ENCODE measurements at places on chromosomes 16 and 17.

GRCh38 chr16:79294568-79294967 is 306.0 kb downstream of the MAF start:
- DNase-seq, result no peak

DNA sequence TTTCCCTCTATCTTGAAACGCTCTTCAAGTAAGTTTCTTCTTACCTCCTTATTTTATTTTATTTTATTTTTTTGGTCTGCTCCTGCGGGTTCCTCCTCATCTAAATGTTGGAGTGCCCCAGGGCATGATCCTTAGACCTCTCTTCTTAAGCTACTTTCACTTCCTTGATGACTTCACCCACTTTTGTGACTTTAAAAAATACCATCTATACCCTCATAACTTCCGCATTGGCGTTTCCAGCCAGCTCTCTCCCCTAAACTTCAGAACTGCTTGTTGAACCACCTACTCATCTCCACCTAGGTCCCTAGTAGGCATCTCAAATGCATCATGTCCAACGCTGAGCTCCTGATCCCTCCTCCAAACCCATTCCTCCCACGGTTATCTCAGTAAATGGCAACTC is 51.4 kb upstream of the NFAT5 start:
- no peak for DNase-seq

- no peak for DNase-seq
Measured at GRCh38 chr17:44867841-44868240, 20.2 kb downstream of the HIGD1B start.

DNA sequence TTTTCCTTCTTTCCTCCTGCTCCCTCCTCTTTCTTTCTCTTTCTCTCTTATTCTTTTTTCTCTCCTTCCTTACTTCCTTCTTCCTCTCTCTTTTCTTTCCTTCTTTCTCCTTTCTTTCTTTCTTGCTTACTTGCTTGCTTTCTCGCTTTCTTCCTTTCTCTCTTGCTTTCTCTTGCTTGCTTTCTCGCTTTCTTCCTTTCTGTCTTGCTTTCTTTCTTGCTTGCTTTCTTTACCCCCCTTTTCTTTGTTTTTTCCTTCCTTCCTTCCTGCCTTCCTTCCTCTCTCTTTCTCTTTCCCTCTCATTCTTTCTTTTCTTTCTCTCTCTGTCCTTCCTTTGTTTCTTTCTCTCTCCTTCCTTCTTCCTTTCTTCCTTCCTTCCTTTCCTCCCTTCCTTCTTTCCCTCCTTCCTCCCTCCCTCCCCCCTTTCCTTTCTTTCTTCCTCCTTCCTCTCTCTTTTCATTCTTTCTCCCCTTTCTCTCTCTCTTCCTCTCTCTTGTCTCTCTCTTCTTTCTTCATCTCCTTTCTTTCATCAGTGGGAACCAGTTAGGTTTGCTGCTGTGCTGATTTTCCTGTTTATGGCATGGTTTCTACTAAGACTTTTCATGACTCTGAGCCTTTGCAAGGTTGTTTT is 142.9 kb upstream of the CACNG3 start:
- DNase-seq, result no peak

DNA sequence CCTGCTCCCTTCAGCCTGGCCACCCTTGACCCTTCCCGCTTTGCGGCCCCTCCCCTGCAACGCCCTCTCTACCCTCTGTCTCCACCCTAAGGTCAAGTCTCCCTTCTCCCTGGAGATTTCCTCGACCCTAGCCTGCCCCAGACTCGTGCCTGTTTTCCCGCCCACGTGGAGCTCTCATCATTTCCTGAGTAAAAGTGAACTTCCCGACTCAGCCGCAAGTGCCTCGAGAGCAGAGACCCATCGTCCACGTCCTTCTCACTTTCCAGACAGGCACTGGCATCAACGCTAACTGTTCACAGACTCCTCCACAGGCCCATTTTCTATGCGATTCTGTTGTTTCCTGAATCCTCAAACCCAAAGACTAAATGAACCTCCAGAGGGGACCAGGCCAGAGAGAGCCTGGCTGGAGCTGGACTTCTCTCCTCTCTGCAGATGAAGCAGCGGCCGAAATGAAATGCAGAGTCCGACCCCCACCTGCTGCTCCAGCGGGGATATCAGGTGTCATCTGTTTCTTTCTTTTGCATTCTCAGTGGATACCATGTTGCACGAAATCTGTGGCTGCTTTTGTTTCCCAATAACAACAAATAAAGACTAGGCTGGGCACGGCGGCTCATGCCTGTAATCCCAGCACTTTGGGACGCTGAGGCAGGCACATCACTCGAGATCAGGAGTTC is 52.5 kb downstream of the RTN4RL1 start:
- DNase-seq, result no peak

- no peak for DNase-seq
Measured at GRCh38 chr17:79160980-79161636, 86.5 kb downstream of the ENGASE start.

DNA sequence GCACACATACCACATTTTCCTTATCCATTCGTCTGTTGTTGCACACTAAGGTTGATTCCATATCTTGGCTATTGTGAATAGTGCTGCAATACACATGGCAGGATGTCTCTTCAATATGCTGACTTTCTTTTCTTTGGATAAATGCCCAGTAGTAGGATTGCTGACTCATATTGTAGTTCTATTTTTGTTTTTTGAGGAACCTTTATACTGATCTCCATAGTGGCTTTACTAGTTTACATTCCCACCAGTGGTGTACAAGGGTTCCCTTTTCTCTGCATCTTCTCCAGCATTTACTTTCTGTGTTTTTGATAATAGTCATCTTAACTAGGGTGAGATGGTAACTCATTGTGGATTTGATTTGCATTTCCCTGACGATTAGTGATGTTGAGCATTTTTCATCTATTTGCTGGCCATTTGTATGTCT is 118.1 kb downstream of the STXBP4 start:
- DNase-seq, result no peak

DNA sequence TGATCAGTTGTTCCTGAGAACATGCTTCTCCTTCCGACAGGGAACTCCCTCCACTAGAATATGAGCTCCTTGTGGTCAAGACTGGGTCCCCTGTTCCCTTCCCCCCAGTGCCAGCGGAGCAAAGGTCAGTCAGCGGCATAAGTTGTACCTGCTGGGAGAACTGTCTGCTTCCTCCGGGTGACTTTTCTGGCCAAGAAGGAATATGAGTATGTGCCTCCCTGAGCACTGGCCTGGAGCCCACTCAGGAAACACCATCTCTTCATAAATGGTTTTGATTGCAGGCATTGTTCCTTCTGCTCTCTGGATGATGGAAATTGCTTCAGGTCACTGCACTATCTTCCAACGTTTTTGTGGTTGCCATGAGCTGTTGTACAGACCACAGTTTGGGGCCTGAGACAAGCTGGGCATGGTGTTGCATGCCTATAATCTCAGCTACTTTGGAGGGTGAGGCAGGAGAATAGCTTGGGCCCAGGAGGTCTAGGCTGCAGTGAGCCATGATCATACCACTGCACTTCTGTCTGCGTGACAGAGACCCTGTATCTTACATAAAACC is 2.9 kb upstream of the P4HB start:
- DNase-seq, result no peak

DNA sequence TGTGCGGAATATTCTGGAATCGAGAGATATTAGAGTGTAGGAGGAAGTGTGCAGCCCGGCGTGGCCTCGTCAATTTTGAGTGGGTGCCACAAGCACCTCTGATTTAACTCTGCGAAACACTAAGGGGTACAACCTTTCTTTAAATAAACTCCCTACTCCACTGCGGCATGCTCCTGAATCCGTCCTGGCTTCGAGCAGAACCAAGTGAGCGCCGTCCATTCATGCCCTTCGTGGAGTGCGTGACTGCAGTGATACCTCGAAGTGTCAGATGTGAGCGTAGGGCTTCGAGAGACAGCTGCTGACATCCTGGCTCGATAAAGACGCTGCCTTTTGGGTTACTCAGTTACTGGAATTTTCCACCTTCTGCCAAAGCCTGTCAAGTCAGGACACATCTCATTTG is 128.8 kb downstream of the FOXL1 start:
- no peak for DNase-seq

DNA sequence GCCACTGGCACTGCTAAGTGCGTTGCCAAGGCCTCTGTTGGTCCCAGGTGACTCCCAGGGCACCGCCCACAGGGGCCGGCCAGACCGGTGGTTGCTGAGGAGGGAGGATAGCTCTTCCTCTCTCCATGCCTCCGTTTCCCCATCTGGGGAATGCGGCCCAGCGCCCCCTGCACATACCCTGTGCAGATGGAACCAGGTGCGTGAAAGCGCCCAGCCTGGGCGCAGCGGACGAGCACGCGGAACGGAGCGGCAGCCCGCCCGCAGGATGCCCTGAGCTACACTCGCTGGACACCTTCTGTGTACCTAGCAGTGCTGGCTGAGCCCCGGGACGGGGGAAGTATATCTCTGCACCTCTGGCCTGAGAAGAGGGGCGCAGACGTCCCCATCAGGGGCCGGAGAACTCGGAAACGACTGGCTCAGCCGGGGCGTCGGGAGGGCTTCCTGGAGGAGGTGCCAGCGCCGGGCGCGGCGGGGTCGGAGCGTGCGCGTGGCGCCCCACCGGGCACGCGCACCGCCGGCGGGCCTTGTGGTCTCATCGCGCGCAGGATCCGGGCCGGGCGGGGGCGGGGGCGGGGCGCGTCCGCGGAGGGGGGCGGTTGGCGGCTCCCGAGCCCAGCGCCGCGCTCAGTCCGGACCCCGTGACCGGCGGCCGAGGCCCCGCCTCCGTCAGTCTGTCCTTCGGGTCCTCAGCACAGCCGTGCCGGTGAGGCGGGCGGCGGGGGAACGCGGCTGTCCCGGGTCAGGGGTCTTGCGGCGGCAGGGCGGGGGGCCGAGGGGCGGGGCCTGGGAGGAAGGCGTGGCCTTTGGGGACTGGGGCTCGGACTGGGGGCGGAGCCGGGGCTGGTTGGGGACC is at the start of the genes CCDC78 and HAGHL:
CCDC78 (minus strand) TSS at position 6 of the 853 bp plus-strand sequence. CDS start 76 bp downstream, outside the sequence.
HAGHL (plus strand) TSS at position 669 of the 853 bp plus-strand sequence. CDS start 404 bp downstream, outside the sequence.
- peak; percentile 48 for DNase-seq

GRCh38 chr16:84136331-84137125 is 8.4 kb downstream of the HSDL1 start:
- DNase-seq, result no peak

DNA sequence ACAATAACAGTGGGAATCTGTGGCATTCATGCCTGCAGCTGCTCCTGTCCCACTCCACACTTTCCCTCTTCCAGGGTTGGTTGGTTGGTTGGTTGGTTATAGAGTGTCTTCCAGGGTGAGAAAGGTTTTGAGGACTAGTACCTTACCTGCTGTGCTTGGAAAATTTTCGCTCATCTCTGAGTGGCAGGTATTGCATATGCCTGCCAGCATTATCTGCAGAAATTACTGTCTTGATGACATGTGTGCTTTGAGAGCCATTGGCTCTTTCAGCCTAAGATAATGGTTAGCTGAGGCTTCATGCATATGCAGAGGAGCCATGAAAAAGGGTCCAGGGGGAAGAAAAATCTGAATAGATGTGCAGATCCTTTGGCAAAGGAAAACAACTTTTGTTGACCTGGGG is 131.8 kb downstream of the BCAS3 start:
- no peak for DNase-seq

DNA sequence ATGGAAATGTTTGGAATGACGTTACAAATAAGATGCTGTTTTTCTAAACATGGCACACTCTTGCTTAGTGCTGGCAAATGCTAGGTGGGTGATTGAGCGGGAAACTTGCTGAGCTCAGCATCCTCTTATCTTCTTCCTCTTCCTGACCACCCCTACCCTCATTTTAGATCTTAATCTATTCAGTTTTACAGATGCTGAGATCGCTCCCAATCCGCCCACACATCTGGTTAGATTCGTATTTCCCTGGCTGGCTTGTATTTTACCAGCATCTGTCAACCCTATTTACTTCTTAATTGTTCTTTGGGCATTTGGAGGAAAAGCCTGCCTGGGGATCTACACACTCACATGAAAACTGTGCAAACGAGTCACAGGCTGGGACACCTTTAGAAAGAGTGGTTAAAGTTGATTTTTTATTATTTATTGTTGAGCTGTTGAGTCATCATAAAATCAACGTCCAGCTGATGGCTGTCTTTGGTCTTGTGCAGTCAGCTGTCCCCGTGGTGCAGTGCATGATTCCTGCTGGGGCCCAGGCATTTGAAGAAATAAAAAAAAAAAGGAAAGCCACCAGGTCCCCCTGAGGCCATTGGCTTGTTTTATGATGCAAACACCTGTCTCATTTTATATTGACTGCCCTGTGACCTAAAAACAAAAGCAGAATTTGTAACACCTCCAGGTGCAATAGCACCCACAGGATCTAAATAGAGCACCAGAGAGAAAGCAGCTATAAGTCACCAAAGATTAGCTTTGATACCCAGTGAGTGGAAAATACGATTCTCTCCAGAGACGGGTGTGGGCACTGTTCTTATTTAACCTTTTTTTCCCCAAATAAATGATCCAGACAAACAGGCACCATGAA is 258.6 kb downstream of the HS3ST3B1 start:
- no peak for DNase-seq

- DNase-seq, result no peak
Measured at GRCh38 chr16:50367777-50368409, 895 bp downstream of the BRD7 start.

GRCh38 chr16:62539657-62540056 is 503.4 kb upstream of the CDH8 start:
- no peak for DNase-seq

DNA sequence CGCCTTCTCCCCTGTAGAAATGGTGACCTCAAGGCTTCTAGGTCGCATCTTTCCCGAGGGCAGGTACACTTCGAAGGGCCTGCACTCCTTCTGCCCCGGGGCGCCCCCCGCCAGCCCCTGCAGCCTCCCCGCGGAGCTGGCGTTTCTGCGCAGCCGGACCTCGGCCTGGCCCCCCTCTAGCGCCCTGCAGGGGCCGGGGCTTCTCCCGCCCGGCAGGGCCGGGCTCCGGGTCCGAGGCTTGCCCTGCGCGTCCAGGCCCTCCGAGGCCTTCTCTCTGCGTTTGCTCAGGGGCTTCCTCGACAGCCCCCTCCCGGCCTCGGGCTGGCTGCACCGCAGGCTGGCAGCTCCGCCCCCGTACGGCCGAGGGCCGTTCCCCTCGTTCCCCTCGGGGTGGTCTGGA is 2.1 kb downstream of the MEFV start:
- DNase-seq, result no peak

DNA sequence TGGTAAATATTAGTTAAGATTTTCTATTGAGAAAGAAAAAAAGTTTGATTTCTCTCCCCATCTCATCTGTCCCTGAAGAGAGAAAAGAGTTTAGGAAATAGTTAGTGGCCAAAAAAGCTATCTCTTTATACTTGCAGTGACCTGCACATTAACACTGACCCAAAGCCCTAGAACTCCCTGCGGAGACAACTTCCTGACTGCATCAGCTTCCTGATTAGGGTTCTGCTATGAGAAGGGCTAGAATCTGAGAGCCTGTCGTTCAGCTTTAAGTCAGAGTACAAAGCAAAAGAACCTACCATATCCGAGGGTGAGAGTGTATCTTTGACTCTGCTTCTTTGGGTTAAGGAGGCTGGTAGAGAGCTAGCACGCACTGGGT is 24.7 kb downstream of the LIMD2 start:
- DNase-seq, result no peak

All from activated CD4-positive, alpha-beta T cell treated with anti-CD3 and anti-CD28 coated beads, Interleukin-2, amount 50 U/mL, for 1 hour (primary cell).